Motor neuron (in vitro differentiated cells): ENCODE measurements at places on chromosomes 3 and 15. TPM values are rescaled to one million over a fixed set of nuclear protein-coding genes. Genes with fewer than 3 reads are reported as not detected.

DNA sequence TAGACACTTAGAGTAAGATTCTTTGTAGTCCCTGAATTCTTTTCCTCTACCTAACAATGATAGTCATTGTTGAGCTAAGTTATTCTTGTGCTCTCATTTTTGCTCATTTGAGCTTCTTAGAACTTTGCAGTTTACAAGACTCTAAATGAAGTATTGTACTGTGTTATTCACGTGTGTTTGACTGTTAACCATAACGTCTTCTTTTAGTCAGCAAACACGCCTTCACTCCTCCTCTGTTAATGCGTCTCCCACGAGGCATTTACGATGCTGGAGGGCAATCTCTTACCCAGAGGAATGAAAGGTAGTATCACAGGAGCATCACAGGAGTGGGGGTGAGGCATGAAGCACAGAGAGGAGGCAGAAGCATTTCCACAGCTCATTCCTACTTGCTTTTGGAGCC lies 14.8 kb upstream of the P2RY14 start:
- ATAC-seq: no peak

- no peak for ATAC-seq
These were observed 23.1 kb upstream of the TRIM71 start for GRCh38 chr3:32794487-32795308.

DNA sequence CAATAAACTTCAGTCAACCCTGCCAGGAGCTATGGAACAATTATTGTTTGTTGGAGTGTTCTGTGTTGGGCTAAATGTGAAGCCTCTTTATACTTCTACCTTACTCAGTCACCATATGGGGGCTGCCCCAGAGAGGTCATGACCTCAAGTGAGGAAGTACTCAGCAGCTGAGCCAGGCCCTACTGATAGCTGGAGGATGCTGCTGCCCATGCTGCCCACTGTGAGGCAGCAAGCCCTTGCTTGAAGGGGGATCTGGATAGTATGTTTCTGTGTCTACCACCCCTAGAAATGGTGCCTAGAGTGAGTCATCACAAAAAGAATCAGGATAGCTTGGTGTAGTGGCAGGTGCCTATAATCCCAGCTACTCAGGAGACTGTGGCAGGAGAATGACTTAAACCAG lies 4.5 kb upstream of the RPL24 start:
- ATAC-seq: no peak

- no peak for ATAC-seq
These were observed 89.5 kb upstream of the IL12A start for GRCh38 chr3:159899166-159899565.

DNA sequence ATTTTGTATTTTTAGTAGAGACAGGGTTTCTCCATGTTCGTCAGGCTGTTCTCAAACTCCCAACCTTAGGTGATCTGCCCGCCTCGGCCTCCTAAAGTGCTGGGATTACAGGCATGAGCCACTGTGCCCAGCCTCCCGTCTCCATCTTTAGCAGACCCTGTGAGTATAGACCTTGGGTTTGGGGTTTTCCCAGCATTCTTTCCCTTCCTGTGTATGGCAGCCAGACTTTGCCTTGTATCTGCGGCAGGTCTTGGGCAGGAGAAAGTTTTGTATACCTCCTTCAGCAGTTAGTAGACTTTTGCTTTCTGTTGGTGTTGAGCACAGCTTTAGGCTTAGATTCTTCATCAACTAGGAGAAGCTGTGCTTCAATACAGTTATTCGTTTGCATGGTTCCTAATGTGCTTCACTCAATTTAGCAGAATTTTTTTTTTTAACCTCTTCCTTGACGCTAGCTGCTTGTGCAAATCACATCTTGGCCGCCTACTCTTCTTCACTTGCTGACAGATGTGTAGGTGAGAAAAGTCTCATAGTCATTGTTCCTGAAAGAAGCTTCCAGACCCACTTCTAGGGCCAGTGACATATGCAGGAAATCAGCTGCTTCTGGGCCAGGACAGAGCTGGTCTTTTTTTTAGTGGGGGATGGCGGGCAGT lies 38.4 kb downstream of the MAP2K1 start:
- no peak for ATAC-seq

DNA sequence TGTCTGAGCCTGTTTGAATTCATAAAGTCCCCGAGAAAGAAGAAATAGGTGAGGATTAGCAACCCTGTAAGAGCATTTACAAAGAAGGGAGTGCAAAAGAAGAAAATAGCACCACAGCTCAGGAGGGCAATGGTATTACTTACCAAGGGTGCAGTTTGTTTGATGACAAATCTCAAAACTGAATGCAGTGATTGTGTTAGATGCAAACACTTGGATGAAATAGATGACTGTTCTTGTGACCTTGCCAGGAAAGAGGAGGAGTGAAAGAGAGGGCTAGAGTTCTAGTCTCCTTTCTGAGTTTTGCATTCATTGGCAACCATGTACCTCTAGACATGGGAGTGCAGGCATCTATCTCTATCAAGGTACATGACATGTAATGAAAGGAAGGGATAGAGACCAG lies 1030.8 kb upstream of the CFAP20DC start:
- no peak for ATAC-seq

DNA sequence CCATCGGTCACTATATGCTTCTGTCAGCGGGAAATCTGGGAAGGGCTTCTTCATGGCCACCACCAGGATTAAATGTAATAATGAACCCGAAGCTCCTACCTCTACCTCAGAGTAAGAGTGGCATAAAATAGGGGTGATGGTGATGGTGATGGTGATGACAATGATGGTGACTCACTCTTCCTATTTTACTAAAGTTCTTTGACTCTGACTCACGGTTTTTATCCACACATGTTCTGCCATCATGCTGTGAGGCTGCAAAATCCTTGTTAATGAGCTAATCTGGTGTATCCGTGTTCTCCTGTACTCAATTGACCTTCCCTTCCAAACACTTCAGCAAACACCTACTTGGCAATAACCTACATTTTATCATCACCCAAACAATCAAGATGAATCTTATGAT lies 18.3 kb upstream of the FOXP1 start:
- ATAC-seq: peak; percentile 68

DNA sequence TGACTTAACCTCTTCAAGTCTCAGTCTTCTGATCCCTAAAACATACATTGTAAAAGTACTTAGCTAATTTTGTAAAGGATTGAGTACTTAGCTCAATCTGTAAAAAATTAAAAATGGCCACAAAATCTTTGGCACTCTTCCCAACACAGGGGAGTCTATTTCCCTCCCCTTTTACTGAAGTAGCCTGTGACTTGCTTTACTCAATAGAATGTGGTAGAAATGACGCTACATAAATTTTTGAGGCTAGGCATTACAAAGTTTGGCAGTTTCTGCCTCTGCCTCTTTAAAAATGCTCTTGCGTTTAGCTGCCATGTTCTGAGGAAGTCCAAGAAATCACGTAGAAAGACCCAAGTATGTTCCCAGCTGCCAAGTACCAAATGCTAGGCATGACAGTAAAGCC lies 80.2 kb downstream of the CBLB start:
- no peak for ATAC-seq

- ATAC-seq: no peak
These were observed 57.9 kb upstream of the PPP2R3A start for GRCh38 chr3:135907422-135908165.

DNA sequence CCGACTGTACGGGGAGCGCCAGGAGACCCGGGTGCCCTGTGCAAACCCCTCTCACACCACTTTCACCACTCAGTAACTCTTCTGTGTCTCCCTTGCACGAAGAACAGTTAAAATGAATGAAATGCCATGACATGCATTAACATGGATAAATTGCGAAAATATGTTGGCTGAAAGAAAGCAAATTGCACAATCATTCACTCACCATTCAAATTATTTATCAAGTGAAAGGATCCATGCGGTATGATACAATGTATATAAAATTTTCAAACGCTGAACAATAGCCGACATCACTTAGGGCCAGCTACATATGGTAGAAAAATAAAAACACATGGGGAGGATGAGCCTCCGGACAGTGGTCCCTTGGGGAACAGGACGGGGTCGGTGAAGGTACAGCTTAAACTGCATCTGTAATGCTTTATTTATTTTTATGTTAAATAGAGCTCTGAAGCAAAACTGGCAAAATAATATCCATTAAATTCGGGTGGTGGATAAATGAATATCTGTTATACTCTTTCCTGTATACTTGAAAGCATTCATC lies 45.9 kb downstream of the SLC12A8 start:
- no peak for ATAC-seq

The SPESP1 gene
- 0.21 TPM in 1 of 2 replicates, not detected in the other for total RNA-seq

The TM6SF1 gene
- 1.1 and 2.5 TPM in 2 replicates for total RNA-seq
